ENCODE measurements at places on chromosomes 6 and 20. TPM values are rescaled to one million over a fixed set of nuclear protein-coding genes. Genes with fewer than 3 reads are reported as not detected.

Gene NRSN2
- total RNA-seq, result 36.7 TPM

- no peak for DNase-seq
Observed at GRCh38 chr6:73742433-73742832, 46.4 kb downstream of the CD109 start.

- DNase-seq, result no peak
Observed at GRCh38 chr6:18432619-18433018, 45.5 kb downstream of the RNF144B start.

DNA sequence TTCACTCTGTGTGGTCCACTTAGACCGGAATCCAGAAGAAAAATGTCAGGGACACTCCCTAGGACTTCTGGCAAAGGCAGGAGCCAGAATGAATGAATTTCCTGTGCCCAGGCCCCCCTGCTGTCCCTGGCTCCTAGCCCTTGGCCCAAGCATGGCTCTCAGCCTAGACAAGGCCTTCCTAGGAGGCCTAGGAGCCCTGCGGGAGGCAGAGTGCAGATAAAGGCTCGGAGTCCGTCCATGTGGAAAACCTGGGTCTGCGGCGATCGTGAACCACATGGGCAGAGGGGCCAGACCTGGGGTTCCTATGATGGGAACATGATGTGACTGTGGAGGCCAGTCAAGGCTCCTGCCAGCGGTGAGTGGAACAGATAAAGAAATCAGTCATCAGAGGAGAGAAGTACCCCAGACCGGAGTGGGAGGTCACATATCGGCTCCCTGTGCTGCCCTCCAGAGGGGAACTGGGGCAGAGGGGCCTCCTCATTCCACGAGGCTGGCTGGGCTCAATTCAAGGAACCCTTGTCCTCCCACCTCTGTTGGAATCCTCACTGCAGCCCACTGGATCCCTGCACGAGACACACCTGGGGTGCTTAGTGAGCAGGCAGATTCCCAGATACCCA is 5.9 kb upstream of the VSTM2L start:
- no peak for DNase-seq

DNA sequence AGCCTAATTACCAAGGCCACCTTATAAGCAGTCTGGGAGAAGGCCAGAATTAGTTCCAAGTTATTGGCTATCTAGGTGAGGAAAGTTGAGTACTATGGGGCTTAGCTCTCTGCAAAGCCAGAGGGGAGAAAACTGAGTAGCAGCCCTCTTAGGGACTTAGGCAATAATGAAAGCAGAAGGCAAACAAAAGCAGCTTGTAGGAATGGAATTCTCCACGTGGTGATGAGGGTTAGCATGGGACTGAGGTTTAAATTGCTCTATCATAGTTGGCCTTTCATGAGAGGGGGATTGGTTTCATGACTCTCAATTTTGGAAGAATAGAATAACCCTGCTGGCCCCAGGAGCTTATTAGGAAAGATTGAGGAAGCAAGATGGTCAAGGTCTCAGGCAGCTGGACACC is 7.0 kb upstream of the UBE2J1 start:
- DNase-seq, result no peak

DNA sequence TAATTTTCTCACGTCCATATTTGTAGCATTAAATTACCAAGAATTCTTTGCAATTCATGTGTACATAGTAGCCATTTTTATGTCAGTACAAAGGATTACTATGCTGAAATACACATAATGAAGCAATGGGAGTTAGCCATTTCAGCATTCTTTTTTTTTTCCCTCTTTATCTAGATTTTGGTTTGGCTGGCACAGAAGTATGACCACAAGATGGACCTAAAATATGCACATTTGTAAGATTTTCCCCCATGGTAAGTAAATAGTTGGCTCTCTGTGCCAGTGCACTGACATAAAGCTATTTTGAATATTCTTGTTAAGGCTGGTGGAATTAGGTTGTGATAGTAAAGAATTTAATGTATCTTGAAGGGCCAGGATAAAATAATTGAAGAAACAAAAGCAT is 486.1 kb upstream of the BTBD3 start:
- DNase-seq, result no peak

- no peak for DNase-seq
Observed at GRCh38 chr20:25076201-25076600, 5.7 kb downstream of the VSX1 start.

- DNase-seq, result no peak
Observed at GRCh38 chr20:61786230-61786629, 279.5 kb downstream of the TAF4 start.

DNA sequence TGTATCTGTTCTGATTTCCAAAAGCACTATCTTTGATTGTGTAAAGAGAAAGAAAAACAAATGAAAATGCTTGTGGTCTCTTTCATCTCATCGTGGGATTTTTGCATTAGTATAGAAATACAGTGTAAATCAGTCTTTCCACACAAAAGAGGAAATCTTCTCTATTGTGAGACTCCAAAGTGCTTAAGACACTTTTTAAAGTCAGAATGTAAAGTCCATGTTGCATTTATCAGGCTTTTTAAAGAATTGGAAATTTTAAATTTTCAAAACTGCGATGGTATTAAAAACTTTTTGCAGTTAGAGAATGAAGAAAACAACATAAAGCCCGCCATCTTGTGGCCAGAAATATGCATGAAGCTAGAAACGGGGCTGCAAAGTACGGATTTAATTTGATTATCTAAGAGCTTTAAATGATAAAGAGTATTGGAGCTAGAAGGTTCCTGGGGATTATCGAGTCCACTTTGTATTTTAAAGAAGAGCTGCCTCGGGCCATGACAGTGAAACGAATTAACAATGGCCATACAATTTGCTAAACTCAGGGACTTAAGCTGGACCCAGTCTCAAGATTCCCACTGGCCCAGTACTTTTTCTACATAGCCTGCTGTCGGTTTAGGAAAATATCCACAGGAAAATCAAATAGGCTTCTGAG is 339.6 kb downstream of the ARHGAP18 start:
- DNase-seq, result no peak

GRCh38 chr20:42589976-42590639 is 599.6 kb downstream of the PTPRT start:
- DNase-seq, result no peak

Data from glomerular endothelial cell (primary cell).